Caudate nucleus (tissue), 63 donors: ENCODE measurements at places on chromosomes 2 and 18.

DNA sequence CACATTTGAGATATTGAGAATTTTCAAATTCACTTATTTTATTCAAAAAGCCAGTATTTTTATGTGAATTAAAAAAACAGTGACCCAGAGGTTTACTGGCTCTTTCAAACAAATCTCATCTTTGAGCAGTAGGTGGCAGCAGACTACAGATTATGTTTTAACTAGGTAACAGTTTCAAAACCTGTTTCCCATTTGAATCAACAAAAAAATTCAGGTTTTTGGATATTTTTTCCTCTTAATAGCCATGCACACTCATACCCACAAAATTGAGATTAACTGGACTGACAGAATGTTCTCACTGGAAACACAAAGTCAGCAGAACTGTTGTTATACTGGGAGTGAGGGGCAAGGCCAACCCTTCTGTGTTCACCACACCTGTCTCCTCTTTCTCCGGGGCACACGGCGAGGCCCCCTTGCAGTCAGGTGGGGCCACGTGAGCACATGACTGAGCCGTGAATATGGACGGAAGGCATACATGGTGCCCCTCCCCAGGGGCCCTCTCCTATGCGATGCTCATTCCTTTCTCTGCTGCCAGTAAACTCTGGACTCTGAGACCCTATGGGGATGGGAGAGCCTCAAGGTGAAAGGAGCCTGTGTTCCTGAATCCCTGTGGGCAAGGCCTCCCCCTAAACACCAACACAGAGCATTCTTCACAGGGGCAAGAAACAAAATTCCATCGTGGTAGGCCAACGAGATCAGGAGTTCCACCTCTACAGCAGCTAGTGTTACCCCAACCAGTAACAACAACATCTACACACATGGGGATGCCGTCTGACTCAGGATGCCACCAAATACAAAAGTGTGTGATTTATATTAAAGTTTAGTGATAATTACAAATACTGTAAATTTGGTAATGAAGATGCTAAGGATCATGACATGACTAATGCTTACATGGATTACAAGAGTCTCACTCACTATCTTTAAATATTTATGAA is 80.4 kb downstream of the LPIN2 start:
- no peak for DNase-seq

DNA sequence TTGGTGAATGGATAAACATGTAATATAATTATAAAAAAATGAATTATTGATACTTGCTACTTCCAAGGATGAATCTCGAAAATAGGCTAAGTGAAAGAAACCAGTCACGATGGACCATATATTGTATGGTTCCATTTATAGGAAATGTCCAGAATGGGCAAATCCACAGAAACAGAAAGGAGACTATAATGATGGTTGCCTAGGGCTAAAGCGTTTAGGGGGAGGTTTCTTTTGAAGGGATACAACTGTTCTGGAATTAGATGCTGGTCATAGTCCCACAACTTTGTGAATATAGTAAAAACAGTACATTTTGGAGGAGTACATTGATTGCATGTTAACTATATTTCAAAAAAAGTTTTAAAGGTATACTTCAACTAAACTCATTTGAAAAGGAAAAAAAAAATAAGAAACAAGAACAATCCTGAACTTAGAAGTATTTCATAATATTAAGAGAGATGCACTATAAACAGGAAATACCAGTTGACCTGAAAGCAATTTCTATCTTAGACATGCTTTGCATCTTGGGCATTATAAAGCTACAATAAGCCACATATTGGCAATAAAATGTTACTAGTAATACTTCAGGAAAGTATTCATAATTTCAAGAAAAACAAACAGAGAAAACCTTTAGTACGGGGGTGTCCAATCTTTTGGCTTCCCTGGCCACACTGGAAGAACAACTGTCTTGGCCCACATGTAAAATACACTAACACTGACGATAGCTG is 130.0 kb downstream of the C2orf74 start:
- DNase-seq: no peak

DNA sequence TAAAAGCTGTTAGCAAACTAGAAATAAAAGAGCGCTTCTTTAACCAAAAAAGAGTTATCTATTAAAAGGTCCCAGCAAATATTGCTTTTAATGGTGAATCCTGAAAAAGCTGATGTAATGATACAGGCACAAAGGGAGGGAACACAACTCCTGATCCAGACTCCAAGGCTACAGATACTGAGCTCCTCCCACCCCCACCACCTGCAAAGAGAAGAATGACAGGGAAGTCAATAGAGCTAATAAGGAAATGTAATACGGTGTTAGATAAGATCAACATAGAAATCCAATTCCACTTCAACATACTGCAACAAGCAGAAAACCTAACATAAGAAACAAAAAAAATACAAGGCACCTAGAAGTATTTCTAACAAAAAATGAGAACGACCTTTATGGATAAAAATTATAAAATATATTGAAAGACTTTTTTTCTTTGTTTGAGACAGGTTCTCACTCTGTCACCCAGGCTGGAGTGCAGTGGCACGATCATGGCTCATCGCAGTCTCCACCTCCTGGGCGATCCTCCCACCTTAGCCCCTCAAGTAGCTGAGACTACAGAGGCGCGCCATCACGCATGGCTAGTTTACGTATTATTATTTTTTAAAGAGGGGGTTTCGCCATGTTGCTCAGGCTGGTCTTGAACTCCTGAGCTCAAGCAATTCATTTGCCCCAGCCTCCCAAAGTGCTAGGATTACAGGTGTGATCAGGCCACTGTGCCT is 192.2 kb downstream of the HDAC4 start:
- DNase-seq: no peak

DNA sequence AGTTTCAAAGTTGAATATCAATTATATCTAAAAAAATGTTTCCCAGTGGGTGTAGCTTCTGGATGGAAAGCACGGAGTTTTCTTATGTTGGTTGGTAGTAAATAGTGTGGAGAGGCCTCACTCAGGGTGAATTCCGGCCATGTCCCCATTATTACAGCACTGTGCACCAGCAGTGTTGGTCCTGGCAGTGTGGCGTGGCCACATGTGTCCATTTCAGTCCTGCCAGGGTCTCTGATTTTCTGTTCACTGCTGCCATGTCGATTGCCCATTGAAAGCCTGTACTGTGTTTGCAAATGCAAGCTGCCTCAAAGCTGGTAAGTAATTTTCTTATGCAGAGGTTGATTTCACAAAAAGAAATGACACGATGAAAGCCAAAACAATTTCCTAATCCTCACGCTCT is 386.2 kb downstream of the GALR1 start:
- DNase-seq: no peak

- no peak for DNase-seq
Measured at GRCh38 chr2:207185372-207185771, 19.6 kb upstream of the KLF7 start.

DNA sequence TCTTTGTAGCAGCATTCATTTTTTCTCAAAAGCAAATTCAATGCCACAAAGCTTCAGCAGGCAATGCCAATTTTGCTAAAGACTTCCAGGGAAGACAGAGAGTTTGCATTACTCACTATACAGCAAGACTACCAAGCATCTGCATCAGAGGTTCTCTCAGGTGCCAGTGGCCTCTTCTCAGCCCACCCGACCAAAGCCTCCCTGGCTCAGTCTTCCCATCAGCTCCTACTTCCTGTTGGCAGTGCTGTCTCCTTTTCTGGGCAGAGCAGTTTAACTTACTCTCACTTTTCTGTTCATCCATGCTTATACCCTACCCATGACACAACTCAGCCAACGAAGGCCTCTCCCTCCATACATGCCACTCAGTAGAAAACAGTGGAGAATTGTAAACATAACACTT is 157.1 kb downstream of the TRABD2A start:
- DNase-seq: no peak

DNA sequence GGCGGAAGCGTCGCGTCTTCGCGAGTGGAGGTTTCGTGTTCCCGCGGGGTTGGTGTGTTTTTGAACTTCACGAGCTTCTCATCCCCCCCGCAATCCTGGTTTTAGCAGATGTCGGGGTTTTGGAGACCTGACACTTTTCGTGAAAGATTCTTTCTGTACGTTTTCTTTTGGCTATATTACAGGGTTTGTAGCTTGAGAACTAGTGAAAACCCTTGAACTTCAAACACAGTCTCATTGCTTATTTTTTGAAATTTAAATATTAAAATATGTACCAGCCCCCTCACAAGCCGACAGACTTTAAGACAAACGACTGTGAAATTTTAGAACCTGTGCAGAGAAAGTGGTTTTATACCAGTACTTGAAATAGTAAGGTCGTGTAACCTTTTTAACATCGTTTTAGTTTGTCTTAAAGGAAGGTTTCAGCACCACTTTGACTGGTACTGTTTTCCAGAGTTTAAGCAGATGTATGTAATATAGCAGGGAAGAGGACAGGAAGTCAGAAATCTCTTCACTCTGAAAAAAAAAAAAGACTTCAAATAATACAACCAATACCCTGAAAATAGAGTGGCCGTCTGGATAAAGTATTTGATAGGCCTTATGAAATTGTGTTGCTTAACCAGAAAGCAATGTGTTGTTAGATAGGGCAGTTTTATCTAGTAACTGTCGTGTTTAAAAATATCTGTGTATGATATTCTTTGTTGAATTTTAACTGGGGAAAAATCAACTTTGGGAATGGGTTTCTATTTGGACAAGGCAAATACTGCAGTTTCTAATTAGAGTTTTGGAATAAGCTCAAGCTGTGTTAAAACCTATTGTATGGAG is 1.4 kb downstream of the SPATS2L start:
- DNase-seq: no peak

DNA sequence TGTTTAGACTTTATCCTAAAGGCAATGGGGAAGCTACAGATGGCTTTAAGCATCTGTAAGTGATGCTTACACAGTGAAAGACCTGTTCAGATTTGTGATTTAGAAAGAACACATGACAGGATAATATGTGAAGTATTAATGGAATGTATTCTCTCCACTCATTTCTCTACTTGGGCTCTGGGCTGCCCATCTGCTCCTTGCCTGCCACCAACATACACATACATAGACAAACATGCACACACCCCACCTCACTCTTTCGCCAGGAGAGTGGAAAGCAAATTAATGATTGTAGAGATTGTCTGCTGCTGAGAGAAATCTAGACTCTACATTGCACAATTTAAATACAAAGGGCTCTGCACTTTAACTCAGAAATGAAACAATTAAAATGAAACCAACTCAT is 61.0 kb upstream of the NFE2L2 start:
- no peak for DNase-seq

GRCh38 chr2:196160101-196160500 is 11.3 kb downstream of the STK17B start:
- DNase-seq: no peak

DNA sequence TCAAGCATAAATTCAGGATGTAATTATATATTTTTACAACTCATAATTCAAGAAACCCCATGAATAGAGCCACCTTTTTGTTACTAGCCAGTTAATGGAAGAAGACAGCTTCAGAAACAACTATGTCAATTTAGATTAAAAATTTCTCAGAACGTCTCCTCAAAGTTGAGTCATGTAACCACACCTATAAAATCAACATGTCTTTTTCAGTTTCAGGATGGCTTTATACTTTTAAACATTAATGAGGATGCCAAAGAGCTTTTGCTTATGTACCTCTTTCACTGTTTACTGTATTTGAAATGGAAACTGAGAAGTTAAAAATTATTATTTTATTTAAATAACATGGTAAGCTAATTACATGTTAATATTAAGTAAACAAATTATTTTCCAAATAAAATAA is 280.1 kb downstream of the PTH2R start:
- DNase-seq: no peak

GRCh38 chr18:25253136-25253535 is 98.8 kb downstream of the ZNF521 start:
- DNase-seq: no peak

DNA sequence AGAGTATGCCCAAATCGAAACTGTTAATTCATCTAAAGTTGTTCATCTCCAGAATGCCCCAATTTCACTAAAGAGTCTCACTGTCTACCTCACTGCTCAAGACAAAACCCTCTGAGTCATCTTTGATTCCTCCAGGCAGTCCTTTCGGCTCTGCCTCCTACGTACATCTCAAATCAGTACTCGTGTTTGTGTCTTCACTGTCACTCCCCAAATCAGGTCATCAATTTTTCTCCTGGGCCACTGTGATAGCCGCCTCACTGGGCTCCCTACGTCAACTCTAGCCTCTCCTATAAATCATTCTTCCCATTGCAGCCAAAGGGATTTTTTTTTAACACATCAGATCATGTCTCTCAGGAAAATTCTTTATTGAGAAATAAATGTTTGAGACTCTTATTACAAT is 42.1 kb upstream of the TTC39C start:
- DNase-seq: no peak

- no peak for DNase-seq
Measured at GRCh38 chr2:240235811-240236210, 95.4 kb upstream of the OTOS start.

GRCh38 chr2:190511104-190511503 is 23.4 kb downstream of the NEMP2 start:
- DNase-seq: no peak

GRCh38 chr2:24365826-24366225 is 5.5 kb upstream of the ITSN2 start:
- no peak for DNase-seq

DNA sequence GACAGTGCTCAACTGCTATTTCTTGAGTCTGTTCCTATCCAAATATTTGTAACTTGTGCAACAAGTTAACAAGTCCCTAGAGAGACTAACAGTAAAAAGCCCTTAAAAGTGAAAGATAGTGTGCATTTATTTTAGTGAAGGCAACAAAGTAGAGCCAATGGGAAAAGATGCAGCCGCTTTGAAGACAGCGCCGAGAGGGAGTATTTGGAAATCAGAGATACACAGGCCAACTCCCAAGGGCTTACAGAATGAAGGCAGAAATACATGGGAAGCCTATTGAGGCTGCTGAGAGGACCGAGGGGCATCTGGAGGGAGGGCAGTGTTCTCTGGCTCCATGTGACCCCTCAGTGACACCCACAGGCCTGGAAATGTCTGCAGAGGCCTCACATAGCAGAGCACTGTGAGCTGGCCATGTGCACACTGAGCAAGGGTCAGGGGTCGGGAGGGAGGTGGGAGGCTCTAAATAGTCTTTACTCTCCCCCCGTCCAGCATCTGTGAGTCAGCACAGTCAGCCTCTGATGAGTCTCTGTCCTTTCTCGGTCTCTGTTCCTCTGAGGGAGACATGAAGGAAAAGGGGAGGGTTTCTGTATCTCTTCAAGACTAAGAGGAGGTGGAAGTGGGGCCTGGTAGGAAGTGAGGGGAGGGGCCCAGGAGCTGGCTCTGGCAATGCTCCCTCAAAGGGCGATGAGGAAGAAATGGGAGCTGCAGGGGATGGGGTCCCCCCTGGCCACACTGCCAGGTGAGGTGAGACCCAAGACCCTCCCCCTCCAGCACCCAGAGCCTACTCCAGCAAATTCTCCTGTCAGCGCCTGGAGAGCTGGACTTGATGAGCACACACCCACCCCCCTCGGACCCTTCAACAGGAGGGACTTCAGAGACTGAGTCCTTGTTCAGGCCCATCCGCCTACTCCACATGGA is 133.6 kb downstream of the SP3 start:
- DNase-seq: no peak

DNA sequence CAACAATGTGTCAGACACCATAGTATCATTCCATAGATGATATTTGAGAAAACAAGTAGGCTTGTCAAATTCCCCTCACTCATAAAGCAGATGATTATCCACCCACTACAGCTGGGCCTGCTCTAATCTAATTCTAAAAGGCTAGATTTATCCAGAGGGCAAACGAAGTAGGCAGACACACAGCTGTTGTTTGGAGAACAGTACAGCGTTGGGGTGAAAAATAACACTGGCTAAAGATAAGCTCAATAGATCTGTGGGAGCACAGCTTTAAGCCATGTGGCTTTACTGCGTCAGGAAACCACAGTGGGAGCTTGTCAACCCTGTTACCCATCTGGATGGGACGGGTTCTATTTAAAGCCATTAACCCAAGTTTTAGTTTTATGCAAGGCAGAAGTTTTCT is 48.9 kb upstream of the COBLL1 start:
- DNase-seq: no peak
